ENCODE measurements at places on chromosomes 12 and 14. TPM values are rescaled to one million over a fixed set of nuclear protein-coding genes. Genes with fewer than 3 reads are reported as not detected.

Gene CPNE6
- total RNA-seq = not detected

Gene SPIC
- total RNA-seq = not detected

Gene GLIPR1L2
- total RNA-seq = 0.93 TPM

Gene KCNK10
- under 0.01 TPM for total RNA-seq

Gene LAG3
- total RNA-seq = not detected

Gene TMEM233
- total RNA-seq = not detected

Gene C1RL
- 23.3 TPM for total RNA-seq

Gene UNC119B
- 22.2 TPM for total RNA-seq

Measured in nasal cavity respiratory epithelium epithelial cell of viscerocranial mucosa (primary cell).